ENCODE measurements at places on chromosomes 1 and 21.

- DNase-seq: peak; percentile 69
Measured at GRCh38 chr1:83882906-83883305, 116.0 kb downstream of the TTLL7 start.

- no peak for DNase-seq
Measured at GRCh38 chr1:211382182-211382713, 55.6 kb downstream of the TRAF5 start.

- no peak for DNase-seq
Measured at GRCh38 chr1:10814312-10814711, 17.9 kb upstream of the CASZ1 start.

- DNase-seq: no peak
Measured at GRCh38 chr21:44418876-44419230, 36.5 kb upstream of the LRRC3 start.

- no peak for DNase-seq
Measured at GRCh38 chr1:89557445-89557825, 32.8 kb downstream of the LRRC8B start.

GRCh38 chr1:175072099-175072951 lies 4.7 kb downstream of the TNN start:
- DNase-seq: peak; percentile 94

- no peak for DNase-seq
Measured at GRCh38 chr1:32127409-32128198, 19.7 kb downstream of the KPNA6 start.

GRCh38 chr1:228101614-228101993 lies 1.5 kb downstream of the C1orf35 start:
- no peak for DNase-seq

DNA sequence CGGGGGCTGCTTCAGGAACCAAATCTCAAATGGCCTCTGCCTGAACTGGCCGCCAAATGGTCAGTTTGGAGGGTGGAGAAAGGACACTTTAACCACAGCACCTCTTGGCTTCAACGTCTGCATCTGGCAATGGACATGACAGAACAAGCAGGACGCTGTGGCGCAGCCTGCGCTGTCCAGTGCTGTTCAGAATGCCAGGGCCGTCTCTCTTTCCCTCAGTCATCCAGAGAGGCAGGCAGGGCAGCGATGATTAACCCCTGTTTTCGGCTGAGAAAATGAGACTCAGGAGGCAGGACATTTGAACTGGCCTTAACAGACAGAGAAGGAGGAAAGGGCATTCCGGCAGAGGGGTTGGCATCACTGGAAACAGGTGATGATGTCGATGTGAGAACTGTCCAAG lies 48.6 kb downstream of the GLIS1 start:
- no peak for DNase-seq

GRCh38 chr21:14533499-14534428 lies 12.4 kb downstream of the SAMSN1 start:
- DNase-seq: peak; percentile 10

DNA sequence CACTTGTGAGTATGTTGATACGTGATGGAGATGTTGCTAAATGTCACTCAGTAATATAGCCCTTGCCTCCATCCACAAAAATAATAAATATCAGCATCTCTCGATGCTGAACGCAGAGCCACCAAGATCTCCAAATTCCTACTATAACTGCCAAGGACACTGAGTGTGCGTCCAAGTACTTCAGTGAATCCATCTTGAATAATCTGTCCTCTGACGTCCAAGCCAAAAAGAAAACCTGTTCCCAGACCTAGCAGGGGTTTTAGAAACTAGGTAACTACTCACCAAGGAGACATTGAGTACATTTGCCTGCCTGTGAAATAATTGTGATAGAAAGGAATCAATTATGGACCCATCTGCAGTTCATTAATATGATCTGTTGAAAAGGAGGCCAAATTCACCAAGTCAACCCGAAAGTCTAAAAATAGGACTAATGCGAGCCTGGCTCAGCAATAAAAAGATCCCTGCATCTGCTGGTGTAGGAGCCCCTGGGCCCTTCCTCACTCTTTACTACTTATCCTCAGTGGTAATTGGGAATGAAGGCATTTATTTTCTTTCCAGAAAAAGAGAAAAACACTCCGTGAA lies 226.9 kb upstream of the IRF2BP2 start:
- DNase-seq: no peak

DNA sequence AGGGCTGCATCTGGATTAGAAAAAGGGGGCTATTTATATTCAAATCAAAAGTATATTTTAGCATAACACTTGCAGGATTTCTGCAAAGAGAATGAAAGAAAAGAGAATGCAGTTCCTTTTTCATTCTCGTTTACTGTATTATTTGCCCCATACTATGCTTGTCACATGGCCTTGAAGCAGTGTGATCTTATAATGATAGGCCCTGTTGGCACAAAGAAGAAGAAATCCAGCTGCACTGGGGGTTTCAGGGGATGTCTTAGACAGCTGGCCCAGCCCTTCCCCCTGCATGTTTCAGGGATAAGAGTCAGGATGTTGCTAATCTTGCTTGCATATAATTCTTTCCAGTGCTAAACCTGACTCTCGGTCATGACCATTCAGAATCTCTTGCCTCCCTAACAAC lies 369.5 kb downstream of the SEC16B start:
- DNase-seq: no peak

- DNase-seq: no peak
Measured at GRCh38 chr21:34690793-34691175, 22.0 kb downstream of the CLIC6 start.

DNA sequence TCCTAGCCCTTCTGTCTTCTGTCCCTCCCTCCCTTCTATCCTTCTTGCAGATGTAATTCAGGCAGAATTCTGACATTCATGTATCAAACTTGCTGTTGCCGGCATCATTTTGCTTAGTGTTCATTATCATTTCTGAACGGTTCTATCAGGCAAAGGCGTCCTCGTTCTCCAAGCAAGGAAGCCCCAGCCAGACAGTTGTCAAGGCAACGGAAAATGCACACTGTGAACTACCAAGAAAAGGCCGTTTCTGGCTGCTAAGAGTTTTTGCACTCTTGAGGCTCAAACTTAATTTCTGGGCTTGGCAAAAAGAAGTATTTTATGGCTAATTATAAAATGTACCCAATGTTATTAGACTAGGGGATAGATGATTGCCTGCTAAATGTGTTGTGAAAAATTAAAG lies 164.7 kb upstream of the KCNJ15 start:
- no peak for DNase-seq

DNA sequence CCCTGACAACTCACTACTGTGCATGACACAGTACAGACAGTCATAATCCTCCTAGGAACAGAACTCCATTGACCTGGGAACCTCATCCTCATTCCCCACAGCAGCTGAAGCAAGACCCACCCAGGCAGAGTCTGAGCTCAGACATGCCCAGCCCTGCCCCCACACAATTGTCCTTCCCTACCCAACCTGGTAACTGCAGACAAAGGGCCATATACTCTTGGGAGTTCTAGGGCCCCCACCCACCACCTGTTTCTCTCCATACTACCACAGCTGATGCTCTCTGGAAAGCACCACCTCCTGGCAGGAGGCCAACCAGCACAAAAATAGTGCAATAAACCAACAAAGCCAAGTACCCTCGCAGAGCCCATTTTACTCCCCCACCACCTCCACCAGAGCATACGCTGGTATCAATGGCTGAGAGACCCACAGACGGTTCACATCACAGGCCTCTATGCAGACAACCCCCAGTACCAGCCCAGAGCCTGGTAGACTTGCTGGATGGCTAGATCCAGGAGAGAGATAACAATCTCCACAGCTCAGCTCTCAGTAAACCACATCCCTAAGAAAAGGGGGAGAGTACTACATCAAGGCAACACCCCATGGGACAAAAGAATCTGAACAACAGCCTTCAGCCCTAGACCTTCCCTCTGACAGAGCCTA lies 159.7 kb upstream of the CXADR start:
- DNase-seq: no peak

DNA sequence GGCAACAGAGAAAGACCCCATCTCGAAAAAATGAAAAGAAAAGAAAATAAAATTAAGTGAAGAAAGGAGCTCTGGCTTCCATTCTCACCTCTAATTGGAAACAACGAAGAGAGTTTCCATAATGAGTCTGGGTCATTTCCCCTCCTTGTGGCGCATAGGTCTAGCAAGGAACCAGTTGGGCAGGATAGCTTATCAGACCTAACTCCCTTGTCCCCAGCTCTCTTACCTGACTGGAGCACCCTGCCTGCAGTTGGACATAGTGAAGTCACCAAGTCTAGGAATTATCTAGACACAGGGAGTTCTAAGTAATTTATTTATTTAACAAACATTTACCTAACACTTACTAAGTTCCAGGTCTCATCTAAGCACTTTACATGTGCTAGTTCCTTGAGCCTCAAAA lies 63.0 kb upstream of the RAB4A start:
- no peak for DNase-seq

DNA sequence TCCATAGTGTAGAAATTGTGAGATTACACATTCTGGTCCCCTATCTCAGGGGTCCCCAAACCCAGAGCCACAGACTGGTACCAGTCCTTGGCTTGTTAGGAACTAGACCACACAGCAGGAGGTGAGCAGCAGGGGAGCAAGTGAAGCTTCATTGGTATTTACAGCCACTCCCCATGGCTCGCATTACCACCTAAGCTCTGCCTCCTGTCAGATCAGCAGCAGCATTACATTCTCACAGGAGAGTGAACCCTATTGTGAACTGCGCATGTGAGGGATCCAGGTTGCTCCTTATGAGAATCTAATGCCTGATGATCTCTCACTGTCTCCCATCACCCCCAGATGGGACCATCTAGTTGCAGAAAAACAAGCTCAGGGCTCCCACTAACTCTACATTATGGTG lies 229.7 kb upstream of the IRF2BP2 start:
- DNase-seq: peak; percentile 43

DNA sequence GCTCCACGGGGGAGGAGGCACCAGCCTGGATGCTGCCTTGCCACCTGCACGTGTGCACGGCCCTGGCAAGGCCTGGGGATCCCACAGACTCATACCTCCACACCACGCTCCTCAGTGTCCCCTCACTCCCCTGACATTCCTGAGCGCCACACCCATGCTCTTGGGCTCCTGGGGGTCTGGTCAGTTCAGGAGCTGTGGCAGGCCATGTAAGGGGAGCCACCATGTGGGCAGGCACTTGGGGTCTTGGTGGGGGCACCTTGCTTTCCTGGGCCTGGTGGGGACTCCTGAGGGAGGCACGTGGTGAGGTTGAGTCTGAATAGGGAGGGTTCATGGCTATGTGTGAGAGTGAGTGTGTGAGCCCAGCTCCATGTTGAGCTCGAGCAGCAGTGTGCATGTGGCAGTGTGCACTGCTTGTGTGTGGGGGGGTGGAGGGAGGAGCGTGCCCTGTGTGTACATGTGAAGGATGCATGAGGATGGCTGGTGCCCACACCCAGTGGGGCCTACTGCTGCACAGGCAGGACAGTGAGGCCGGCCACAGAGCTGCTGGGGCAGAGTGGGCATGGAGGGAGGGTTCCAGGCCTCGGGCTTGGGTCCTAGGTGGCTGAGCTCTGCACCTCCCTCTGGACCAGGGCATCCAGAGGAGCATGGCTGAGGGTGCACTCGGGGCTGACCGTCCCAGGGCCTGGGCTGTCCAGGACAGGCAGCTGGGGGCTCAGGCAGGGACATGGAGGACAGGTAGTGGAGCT lies 1.6 kb downstream of the GJC2 start:
- DNase-seq: no peak

DNA sequence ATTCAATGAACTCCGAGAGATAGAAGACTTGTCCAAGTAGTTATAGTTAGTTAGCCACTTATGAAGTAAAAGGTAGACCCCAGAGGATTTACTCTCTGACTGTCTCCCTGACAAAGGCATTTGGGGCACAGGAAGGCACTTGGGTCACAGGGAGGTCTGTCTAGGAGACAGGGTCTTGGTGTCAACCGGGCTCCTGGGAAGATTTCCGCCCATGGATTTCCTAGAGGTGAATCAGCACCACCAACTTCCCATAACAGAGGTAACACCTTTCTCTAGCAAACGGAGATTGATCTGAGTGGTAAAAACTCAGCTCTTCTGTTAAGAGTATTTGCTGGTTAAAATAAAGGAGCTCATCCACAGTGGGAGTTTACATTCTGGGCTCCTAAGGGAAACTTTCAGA lies 16.4 kb downstream of the CCN1 start:
- DNase-seq: no peak

- no peak for DNase-seq
Measured at GRCh38 chr1:198165927-198166647, 9.3 kb downstream of the NEK7 start.

All from fibroblast of skin of scalp (primary cell).